Activated gamma-delta T cell treated with anti-CD3 and anti-CD28 coated beads, Interleukin-2, amount 50 U/mL, for 16 hours (primary cell): ENCODE measurements at places on chromosomes 5 and 9.

- DNase-seq = no peak
Measured at GRCh38 chr5:58113172-58113571, 346.7 kb downstream of the PLK2 start.

- DNase-seq = no peak
Measured at GRCh38 chr5:140480310-140481014, 67.0 kb upstream of the EIF4EBP3 start.

DNA sequence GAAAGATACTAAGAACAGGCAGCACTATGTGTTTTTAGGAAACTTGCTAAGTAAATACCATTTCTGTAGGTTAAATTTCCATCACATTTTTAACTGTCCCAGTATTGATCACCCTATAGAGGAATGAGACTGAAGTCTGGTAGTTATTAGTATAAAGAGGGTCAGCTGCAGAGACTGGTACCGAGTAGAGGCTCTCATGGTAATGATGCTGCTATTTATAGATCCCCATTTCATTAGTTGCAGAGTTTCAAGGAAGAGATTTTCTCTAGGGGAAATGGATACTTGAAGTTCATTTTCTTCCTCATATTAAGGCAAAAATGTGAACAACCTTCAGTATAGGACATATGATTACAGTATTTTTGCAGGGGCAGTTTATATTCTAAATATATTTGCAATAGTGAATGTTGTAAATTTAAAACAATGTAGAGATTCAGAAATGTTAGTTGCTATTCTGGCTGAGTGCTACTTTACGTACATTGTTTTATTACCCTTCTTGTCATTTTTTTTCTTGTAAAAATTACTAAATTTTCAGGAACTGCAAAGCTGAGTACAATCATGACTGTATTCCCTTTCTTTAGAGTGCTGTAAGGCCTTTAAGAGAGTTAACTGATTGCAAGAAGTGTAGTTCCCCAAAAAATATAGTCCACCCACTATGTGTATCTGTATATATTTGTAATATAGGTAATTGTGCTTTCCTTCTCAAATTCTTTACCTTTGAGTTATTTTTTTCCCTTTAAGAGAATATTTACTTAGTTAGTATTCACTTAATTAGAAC lies 14.7 kb downstream of the PBX3 start:
- no peak for DNase-seq

- DNase-seq = no peak
Measured at GRCh38 chr9:105444130-105444529, 3.7 kb upstream of the FSD1L start.

DNA sequence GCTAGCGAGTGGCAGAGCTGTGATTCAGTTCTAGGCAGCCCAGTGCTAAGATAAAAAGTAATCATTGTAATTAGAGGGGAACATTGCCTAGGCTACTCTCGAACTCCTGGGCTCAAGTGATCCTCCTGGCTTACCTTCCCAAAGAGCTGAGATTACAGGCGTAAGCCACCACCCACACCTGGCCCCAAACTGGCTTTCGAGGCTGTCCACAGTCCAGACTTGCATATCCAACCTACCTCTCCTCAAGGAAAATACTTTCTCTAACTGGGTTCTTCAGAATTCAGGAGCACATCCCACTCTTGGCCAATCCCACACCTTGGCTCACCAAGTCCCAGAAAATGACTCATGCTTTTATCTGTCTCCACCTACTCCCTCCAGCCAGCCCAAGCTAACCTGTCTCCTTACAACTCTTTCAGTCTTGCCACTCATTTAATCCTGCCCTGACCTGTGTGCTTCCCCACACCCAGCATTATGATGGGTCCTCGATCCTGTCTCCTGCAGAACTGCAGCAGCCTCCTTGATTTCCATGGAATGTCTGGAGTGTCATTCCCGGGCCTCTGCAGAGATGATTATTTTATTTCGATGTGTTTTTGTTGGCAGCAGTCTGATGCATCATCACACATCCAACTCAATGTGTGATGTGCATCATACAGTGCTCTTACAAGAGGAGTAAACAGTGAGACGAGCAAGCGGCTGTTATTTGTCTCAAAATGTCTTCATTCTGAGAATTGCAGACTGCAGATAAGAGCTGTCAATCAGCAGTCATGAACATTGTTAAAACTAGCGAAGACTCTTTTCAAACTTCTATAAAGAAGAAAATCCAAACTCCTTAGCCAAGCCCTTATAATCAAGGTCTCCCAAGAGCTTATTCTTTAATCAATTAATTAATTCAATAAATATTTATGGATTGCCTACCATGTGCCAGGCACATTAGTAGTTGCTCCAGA lies 167.3 kb downstream of the SEC61B start:
- no peak for DNase-seq

GRCh38 chr9:17519761-17520160 lies 59.1 kb upstream of the SH3GL2 start:
- DNase-seq = no peak

GRCh38 chr9:131330814-131331600 lies 41.5 kb downstream of the PLPP7 start:
- DNase-seq = no peak

- peak; percentile 64 for DNase-seq
Measured at GRCh38 chr9:114348906-114349482, 19.3 kb downstream of the ORM2 start.

- no peak for DNase-seq
Measured at GRCh38 chr5:40306869-40307487, 372.7 kb upstream of the PTGER4 start.
